ENCODE measurements at places on chromosomes 2 and 18.

DNA sequence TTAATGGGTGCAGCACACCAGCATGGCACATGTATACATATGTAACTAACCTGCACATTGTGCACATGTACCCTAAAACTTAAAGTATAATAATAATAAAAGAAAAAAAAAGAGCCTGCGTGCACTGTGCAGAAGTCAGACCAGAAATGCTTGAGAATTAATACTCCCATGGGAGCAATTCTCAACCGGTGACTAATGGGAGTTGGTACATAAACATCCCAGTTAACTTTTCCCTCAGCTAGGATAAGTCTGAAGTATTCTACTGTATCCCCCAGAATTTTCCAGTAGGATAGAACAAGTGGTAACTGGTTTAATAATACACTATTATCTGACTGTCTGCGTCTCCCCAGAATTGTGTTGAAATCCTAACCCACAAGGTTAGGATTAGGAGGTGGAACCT, 113.6 kb upstream of the COL5A2 start:
- no peak for DNase-seq

- no peak for DNase-seq
Observed at GRCh38 chr2:126534478-126534877, 121.5 kb upstream of the GYPC start.

- DNase-seq: no peak
Observed at GRCh38 chr2:109560265-109560664, 53.5 kb downstream of the SEPTIN10 start.

DNA sequence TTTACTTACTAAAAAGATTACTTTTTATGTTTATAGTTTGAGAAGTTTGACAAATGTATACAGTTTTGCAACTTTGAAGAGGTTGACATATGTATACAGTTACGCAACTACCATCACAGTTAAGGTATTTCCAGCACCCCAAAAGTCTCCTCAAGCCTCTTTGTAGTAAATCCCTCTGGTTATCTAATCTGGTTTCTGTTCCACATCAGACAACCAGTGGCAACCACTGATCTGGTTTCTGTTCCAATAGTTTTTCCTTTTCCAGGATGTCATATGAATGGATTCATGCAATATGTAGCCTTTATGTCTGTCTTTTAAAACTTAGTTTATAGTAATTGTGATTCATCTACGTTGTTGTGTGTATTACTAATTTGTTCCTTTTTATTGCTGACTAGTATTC, 23.5 kb downstream of the IFIH1 start:
- no peak for DNase-seq

DNA sequence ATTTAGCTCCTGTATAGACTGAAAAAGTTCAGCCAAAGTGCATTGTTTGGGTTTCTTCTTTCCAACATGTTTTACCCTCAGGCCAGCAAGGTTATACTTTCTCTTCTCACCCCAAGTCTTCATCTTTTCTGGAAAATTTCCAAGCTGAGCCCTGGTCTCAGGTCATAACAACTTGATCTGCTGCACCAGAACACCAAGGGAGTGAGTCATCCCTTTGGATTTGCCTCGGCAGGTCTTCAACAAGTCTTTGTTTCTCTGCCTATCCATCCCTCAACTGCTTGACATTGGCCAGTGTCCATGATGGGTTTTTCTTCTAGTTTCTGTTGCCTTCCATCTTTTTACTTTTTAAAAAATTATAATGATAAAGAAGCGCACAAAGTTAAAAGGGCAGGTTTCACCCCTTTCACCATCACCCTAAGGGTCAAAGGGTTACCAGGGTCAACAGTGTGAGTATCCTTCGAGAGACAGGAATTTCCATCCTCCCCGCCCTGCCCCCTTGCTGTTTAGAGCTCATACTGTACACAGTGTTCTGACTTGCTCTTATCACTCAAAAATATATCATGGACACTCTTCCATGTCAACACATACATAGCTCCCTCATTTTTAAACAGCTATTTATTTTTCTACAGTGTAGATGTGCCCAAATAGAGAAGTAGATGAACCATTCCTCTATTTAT, 5.7 kb upstream of the SPATS2L start:
- DNase-seq: peak; percentile 68

DNA sequence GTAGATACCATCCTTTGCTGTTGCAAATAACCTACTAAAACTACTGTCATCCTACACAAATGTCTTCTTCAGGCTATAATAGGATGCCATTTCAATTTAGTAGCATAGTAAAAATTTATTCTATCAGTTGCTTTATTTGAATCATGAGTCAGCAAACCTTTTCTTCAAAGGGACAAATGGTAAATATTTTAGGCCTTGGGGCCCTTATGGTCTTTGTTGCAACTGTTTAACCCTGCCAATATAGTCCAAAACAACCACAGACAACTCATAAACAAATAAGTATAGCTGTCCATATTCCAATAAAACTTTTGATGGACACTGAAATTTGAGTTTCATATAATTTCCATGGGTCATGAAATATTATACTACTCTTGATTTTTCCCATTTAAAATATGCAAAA, 54.0 kb upstream of the CCBE1 start:
- no peak for DNase-seq

GRCh38 chr18:59724103-59724502, 26.9 kb upstream of the CCBE1 start:
- DNase-seq: no peak

All from HCT116 (cell line).